ENCODE measurements at places on chromosomes 5 and 9.

GRCh38 chr5:178090856-178091255 is 22.5 kb upstream of the N4BP3 start:
- no peak for DNase-seq
- peaks cover 13% of the 10 kb centered on the region for H3K27me3 ChIP-seq
- no peak overlapping the region for H3K4me3 ChIP-seq

DNA sequence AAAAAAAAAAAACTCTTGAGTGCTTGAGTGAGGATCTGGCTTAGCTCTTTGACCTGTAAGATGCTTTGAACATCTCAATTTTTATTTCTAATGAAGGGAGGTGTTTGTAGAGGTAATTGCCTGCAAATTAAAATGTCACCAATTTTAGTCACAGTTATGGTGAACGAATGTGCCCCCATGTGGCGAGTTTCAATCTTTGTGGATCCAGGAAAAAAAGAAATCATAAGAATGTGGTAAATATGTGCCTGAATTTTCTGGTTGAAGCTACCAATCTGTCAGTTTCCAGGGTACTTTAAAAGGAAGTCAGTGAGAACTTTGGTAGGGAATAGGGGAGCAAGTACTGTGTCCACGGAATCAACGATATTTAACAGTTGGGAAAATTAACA is 1772.4 kb upstream of the CDH9 start:
- H3K4me1 ChIP-seq = no peaks in the 10 kb centered on the region
- no peaks in the 10 kb centered on the region for H3K36me3 ChIP-seq
- H3K27me3 ChIP-seq = no peaks in the 10 kb centered on the region
- no peak overlapping the region for H3K27ac ChIP-seq

GRCh38 chr5:147223343-147223742 is 11.5 kb upstream of the STK32A start:
- no peaks in the 10 kb centered on the region for H3K36me3 ChIP-seq
- DNase-seq = no peak
- peaks cover 14% of the 10 kb centered on the region for H3K27me3 ChIP-seq
- H3K4me3 ChIP-seq = no peak overlapping the region
- H3K27ac ChIP-seq = no peak overlapping the region

DNA sequence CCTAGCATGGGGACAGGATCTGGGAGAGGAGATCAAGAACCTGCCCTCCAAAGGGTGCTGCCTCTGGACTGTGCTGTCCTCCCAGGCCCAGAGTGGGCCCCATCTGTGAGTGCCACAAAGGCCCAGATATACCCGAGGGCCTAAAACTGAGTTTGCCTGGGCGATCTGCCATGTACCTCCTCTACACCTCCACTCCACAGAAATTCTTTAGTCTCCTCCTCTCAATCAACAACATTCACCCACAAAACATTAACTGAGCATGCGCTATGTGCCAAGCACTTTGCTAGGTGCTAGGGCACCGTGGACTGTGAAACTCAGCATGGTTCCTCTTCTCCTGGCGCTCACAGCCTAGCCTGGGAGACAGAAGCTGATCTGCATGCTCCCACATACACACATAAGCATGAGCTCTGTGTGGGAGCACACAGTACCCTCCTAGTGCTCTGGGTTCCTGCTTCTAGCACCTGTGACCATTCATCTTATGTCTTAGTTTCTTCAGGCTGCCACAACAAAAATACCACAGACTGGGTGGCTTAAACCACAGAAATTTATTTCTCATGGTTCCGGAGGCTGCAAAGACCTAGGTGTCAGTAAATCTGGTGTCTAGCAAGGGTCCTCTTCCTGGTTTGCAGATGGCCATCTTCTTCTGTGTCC is 82.0 kb upstream of the FSTL4 start:
- H3K27ac ChIP-seq = no peak overlapping the region
- H3K4me1 ChIP-seq = no peaks in the 10 kb centered on the region
- no peak for DNase-seq
- no peak overlapping the region for H3K4me3 ChIP-seq

GRCh38 chr5:135861641-135862040 is 27.2 kb downstream of the SLC25A48 start:
- H3K4me3 ChIP-seq = no peak overlapping the region
- H3K4me1 ChIP-seq = no peaks in the 10 kb centered on the region
- no peaks in the 10 kb centered on the region for H3K27me3 ChIP-seq
- no peak for DNase-seq
- H3K27ac ChIP-seq = no peak overlapping the region
